ENCODE measurements at places on chromosomes 12 and 14.

DNA sequence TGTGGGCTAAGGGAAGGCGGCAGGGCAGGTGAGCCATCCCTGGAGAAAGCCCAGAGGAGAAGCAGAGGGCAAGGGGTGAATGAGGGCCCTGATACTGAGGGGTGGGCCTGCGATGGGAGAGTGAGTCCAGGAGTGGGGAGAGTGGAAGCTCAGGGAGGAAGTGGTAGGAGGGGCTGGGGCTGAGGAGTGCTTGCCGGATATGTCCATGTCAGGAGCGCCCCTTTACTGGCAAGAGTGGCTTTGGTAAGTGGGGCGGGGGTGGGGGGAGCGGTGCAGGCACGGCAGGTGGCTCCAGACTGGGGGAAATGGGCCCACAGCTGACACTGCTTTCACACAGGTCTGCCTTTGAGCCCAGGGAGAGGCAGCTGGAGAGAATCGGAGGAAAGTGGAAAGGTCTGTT is 86.4 kb upstream of the GPR68 start:
- peaks cover 16% of the 10 kb centered on the region for H3K4me1 ChIP-seq
- peaks cover 10% of the 10 kb centered on the region for H3K36me3 ChIP-seq
- H3K27ac ChIP-seq, result no peak overlapping the region
- no peak overlapping the region for H3K4me3 ChIP-seq
- H3K27me3 ChIP-seq, result no peaks in the 10 kb centered on the region

DNA sequence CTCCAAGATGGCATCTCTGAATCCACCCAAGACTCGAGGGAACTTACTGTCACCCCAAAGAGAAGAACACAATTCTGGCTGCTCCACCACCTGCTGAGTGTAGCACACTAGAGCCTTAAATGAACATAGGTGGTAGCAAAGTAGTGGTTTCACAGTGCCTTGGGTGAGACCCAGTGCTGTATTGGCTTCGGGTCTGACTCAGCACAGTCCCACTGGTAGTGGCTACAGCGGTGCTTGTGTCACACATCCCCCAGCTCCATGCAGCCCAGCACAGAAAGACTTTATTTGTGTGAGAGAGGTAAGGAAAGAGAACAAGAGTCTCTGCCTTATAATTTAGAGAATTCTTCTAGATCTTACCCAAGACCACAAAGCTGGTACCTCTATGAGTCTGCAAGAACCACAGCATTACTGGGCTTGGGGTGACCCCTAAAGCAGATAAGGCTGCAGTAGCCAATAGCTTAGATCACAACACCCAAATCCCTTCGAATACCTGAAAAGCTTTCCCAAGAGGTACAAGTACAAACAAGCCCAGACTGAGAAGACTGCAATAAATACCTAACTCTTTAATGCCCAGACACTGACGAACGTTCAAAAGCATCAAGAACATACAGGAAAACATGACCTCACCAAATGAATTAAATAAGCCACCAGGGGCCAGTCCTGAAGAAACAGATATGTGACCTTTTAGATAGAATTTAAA is 83.3 kb upstream of the SLC38A4 start:
- H3K27me3 ChIP-seq, result no peaks in the 10 kb centered on the region
- no peaks in the 10 kb centered on the region for H3K4me1 ChIP-seq
- DNase-seq, result no peak
- H3K4me3 ChIP-seq, result no peak overlapping the region
- H3K36me3 ChIP-seq, result no peaks in the 10 kb centered on the region

GRCh38 chr12:53338017-53338416 is 1.9 kb upstream of the SP7 start:
- H3K27me3 ChIP-seq, result no peaks in the 10 kb centered on the region
- no peak overlapping the region for H3K27ac ChIP-seq
- peak; percentile 47 for DNase-seq
- no peak overlapping the region for H3K4me3 ChIP-seq
- no peaks in the 10 kb centered on the region for H3K36me3 ChIP-seq
- H3K4me1 ChIP-seq, result peaks cover 32% of the 10 kb centered on the region

DNA sequence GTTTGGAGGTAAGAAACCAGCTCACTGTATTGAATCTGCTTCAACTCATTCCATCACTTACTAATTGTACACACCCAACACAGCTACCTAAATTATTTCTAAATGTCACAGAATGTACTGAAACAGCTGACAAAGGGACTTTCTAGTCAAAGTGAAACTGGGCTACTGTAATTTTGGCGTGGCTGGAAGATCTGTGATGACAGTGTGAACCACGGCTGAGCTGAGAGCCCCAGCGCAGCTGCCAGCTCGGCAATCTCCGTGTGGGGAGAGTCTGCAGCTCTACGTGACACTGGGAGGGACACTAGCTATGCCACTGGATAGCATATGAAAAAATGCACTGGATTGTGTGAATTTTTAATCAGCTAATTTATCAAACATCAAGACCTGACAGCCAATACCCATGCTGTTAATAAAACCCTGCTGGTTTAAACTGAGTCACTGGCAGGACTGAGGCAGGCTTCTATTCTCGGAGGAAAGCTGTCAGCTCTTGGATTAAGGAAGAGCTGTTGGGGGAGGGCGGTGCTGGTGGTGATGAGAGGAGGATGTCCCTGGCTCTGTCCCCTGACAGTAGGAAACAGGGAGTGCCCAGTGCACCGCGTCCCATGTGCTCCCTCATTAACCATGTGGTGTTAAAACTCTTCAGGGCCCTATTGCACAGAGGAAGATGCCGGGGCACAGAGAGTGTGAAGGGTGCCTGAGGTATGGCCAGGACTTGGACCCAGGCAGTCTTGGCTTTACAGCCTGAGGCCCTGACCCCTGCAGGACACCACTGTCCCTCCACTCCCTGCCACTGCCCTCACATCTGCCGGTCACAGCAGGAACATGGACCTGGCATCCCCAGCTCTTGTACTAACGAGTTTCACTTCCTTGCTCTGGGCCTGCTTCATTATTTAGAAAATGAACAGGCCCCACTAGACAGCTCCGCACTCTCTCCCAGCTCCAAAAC is 13.3 kb downstream of the SLC15A4 start:
- DNase-seq, result no peak
- no peak overlapping the region for H3K4me3 ChIP-seq
- H3K4me1 ChIP-seq, result no peaks in the 10 kb centered on the region
- H3K27me3 ChIP-seq, result no peaks in the 10 kb centered on the region

GRCh38 chr12:116157845-116158267 is 119.6 kb downstream of the MED13L start:
- H3K4me3 ChIP-seq, result no peak overlapping the region
- H3K27me3 ChIP-seq, result no peaks in the 10 kb centered on the region
- peaks cover 39% of the 10 kb centered on the region for H3K4me1 ChIP-seq

DNA sequence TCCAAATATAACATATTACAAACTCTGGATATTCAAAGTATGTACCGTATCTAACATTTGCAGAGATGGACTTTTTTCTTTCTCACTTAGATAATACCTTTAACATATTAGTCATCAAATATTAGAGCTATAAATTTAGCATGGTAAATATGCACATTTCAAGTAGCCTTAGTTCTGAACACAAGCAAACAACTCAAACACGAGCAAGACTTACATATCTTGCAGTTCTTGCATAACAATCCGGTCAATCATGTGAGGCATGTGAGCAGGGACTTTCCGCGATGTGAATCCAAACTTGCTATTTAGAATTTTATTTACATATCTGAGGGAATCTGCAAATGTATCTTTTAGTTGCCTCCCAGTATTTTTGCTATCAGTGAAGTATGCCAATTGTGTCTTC is 22.1 kb upstream of the SYCP3 start:
- no peaks in the 10 kb centered on the region for H3K4me1 ChIP-seq
- no peak for DNase-seq
- no peak overlapping the region for H3K4me3 ChIP-seq
- H3K36me3 ChIP-seq, result peaks cover 55% of the 10 kb centered on the region

GRCh38 chr12:52155048-52155868 is 36.6 kb downstream of the KRT80 start:
- H3K27ac ChIP-seq, result no peak overlapping the region
- no peak for DNase-seq
- peaks cover 11% of the 10 kb centered on the region for H3K4me1 ChIP-seq

DNA sequence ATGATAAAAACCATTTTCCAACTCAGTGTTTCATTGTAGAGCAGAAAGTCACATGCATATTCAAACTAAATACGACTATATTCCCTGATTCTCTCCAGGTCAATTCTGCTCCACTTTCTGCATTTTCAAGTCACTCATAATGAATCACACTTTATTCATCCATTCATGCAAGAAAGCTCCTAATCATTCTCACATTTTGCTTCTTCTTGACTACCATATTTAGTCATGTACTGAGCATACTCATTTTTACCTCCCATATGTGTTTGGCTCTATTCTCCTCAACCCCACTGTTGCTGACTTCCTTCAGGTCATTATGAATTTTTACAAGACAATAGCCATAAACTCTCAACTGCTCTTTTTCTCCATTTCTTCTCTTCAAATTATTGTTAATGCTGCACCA is 43.4 kb upstream of the PIK3C2G start:
- H3K36me3 ChIP-seq, result no peaks in the 10 kb centered on the region
- no peaks in the 10 kb centered on the region for H3K4me1 ChIP-seq
- H3K27me3 ChIP-seq, result no peaks in the 10 kb centered on the region
- H3K27ac ChIP-seq, result no peak overlapping the region

DNA sequence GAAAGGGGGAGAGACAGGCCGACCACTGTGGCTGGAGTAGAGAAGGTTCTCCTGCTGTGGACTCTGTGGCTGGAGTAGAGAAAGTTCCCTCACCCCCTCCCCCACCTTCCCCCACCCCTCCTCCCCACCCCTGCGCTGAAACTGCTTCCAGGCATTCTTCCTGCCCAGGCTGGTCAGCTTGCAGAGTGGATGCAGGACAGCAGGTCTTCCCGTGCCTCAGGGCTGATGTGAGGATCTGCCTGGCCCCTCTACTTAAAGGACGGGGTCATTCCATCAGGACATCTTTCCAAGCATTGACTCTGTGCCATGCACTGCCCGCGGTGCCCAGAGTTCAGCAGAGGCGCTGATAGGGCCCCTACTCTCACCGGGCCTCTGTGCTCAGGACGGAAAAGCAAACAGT is 13.2 kb upstream of the RIMBP2 start:
- no peaks in the 10 kb centered on the region for H3K36me3 ChIP-seq
- H3K4me3 ChIP-seq, result no peak overlapping the region
- H3K27me3 ChIP-seq, result peaks cover 10% of the 10 kb centered on the region
- no peaks in the 10 kb centered on the region for H3K4me1 ChIP-seq
- DNase-seq, result no peak

- H3K27me3 ChIP-seq, result no peaks in the 10 kb centered on the region
- H3K4me3 ChIP-seq, result peak overlapping the region; percentile 62
- peak; percentile 81 for DNase-seq
- no peaks in the 10 kb centered on the region for H3K36me3 ChIP-seq
Measured at GRCh38 chr12:116759783-116760621, 21.9 kb downstream of the RNFT2 start.

GRCh38 chr12:52087961-52088820 is 8.7 kb downstream of the SMIM41 start:
- no peak overlapping the region for H3K27ac ChIP-seq
- H3K4me3 ChIP-seq, result no peak overlapping the region
- peaks cover 79% of the 10 kb centered on the region for H3K27me3 ChIP-seq
- H3K36me3 ChIP-seq, result no peaks in the 10 kb centered on the region
- no peak for DNase-seq
- H3K4me1 ChIP-seq, result no peaks in the 10 kb centered on the region

- H3K27ac ChIP-seq, result no peak overlapping the region
- no peaks in the 10 kb centered on the region for H3K36me3 ChIP-seq
- H3K4me1 ChIP-seq, result no peaks in the 10 kb centered on the region
- no peaks in the 10 kb centered on the region for H3K27me3 ChIP-seq
- H3K4me3 ChIP-seq, result no peak overlapping the region
Measured at GRCh38 chr12:97075934-97076630, 169.0 kb downstream of the NEDD1 start.

DNA sequence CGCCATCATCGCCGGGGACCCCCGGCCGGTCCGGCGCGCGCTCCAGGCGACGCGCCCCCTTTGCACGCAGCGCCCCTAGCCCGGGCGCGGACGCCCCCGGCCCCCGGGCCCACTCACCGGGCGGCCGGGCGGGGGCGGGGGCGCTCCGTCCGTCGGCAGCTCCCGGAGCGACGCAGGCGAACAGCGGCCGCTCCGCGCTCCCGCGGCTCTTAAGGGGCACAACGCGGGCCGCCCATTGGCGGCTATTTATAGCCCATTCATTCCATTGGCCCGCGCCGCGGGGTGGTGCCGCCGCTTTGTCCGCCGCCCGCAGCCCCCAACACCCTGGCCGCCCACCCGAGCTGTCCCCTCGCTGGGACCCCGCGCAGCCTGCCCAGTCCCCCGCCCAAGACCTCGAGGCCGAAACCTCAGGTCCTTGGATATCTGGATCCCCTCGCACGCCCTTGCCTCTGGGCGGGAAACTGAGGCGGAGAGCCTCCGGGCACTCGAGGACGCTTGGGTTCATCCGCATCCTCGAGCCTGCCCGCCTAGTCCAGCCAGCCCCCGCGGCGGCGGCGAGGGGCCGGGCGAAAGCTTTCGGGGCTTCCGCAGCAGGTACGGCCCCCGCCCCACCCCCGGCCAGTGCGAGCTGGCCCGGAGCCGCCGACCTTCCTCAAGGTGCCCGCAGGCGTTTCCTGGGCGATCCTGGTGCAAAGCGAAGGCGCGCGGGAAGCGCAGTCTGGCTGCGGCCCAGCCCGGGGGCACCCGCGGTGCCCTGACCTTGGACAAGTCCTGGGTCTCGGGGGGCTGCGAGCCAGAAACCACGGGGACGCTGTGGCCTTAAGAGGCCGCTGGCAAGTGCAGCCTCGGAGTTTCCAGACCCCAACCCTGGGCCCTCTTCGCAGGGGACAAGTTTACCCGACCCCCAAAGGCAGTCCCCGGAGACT is at the start of gene CKB:
Gene CKB, minus strand, starts transcription at position 182 of the 926 bp plus-strand sequence. CDS start 337 bp downstream, outside the sequence.
- no peaks in the 10 kb centered on the region for H3K27me3 ChIP-seq
- peak; percentile 73 for DNase-seq

DNA sequence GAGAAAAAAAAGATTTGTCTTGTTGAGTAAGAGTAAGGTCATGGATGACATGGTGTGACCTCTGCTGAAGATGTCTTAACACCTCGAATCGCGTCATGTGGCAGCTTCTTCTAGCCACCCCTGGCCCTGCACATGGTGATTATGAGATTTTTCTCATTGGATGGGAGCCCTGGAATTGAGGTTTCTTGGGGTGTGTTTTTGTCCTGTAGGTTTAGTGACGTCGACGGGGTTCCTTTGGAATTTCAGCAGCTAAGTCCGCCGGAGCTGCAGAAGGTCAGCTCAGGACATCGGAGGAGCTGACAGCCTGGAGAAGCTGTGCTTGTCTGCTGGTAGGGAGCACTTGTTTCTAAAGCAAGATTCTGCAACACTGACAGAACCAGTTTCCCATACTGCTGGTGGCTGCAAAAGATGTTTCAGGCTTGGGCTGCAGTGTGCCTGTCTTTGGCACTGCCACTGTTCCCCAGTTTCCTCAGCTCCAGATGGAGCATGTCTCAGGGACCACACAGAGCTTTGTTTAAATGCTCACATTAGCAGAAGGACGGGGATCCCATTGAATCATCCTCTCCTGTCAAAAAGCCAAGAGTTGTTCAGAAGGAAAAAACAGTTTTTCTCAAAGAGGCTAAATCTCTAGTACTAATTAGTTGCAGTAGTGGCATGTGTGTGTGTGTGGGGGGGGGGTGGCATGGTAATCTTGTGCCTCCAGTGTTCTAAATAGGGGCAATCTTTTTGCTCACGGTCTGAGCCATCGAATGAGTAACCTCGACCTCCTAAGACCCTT is 5.2 kb upstream of the FOS start:
- H3K4me3 ChIP-seq, result no peak overlapping the region
- no peak overlapping the region for H3K27ac ChIP-seq
- H3K36me3 ChIP-seq, result no peaks in the 10 kb centered on the region
